Stimulated activated CD4-positive, alpha-beta T cell treated with anti-CD3 and anti-CD28 coated beads, Interleukin-1b, Interleukin-23, amount 100 ng/mL, for 4 hours (primary cell): ENCODE measurements at places on chromosomes 4 and X.

GRCh38 chr4:71860643-71861042 is 76.8 kb upstream of the GC start:
- DNase-seq: no peak

DNA sequence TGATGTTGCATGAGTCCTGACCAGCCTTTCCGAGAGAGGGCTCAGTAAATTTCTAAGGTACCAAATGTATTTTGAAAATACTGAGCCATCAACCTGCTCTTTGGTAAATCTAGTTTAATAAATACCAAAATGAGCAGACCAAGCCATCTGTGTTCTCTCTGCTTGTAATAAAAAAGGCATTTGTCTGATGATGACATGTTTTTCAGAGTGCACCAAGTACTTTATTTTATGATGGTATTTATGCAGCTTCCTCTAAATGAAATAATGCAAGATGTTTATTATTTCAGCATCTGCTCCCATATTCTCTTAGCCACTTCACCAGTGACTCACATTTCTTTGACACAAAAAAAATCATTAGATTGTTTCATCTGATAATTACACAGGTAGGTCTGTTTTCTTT is 700.5 kb downstream of the TRIML1 start:
- no peak for DNase-seq

- DNase-seq: no peak
These were observed 212.9 kb downstream of the PDHA2 start for GRCh38 chr4:96052827-96053226.

- no peak for DNase-seq
These were observed 486.2 kb downstream of the RPA4 start for GRCh38 chrX:97369947-97370346.

DNA sequence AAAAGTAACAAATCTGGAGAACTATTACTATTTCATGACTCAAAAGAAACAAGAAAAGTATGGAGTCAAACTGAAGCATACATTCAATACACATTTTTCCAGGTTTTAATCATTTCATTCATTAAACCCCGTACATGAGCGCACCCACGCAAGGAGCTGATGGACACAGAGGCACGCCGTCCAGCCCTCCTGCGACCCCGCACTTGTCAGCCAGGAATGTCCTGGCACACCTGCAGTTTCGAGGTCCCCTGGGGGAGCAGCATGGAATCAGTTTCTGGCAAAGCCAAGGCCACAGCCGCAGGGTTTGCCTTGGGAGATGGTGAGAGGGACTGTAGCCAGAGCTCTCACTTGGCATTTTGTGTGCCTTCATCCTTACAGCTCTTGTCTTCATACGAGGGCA is 12.8 kb upstream of the SLC2A9 start:
- no peak for DNase-seq

DNA sequence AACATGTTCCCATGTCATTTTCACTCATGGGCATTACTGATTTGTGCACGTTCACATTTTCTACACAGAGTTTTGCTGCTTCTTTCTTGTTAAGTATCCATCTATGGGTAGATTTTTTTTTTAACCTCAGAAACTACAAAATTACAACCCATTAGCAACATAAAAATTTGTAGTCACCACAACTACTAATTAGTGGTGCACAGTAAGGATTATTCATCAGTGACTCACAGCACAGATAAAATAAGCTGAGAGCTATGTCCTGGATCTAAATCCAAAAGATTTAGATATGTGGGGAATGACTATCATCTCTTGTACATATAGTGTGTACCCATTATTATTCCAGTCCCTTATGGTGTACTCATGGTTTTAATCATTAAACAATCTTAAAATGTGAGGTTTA is 19.7 kb upstream of the AMELX start:
- no peak for DNase-seq

GRCh38 chr4:3824521-3825270 is 58.5 kb downstream of the ADRA2C start:
- DNase-seq: no peak

- no peak for DNase-seq
These were observed 10.6 kb upstream of the RASGEF1B start for GRCh38 chr4:81482326-81482725.

DNA sequence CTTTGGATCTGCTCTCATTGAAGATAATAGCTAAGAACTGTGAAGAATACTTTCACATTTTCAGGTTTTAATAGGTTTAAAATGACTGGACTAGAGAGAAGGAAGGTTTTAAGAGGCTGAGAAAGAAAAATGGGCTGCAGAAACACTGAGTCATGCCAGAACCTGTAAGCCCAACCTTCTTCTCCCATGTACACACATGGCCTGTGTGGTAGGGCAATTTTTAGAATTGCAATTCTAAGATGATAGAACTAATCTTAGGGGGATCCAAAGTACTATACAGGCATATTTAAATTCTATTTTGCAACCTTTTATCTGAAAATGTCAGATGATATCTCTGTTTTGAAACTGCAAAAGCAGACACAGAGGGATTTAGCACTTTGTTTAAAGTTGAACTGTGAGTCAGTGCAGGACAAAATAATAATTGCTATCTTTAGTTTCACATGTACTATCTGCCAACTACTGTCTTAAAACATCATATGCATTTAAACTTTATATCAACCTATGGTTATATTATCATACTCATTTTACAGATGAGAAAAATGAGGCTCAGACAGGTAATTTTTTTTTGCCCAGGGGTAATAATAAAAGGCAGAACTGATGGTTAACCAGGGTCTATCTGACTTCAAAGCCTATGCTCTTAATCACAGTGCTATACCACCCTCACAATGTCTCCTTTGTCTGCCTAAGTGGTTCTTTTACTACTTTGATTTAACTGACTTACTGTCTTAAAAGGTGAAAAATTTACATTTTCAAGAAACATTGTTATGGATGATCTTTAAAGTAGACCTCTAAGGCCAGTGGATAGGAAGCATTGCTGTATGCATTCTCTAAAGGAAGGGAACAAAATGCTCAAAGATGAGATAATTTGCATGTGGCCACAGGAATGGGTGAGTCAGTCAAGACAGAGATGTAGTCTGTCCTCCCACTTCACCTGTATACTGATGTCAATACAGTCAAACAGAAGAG is 4.3 kb downstream of the TMPRSS11E start:
- no peak for DNase-seq

DNA sequence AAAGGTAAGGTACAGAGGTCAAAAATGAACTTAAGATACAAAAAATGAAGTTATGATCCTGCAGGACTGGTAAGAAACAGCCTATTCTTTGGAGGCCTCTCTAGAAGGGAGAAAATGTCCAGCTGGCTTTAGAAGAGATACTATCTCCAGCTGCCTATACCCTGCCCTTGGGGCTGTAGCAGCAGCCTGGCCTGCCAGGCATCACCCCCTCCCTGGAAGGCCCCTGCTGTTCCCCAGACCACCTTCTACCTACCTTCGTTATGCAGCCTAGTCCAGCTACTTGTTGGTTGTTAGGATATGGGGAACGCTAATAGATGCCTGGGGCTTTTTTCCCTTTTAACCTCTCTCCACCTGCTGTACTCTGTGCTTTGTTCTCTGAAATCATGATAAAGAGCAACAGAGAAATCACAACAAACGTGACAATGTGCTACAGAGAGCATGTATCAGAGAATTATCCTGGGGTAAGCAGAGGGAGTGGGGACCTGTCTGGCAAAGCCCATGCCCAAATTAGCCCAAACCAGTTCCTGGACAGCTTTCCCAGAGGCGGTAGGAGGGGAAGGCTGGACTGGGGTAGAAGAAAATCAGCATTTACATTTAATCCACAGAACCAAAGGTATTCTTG is 34.5 kb downstream of the FRMD7 start:
- DNase-seq: no peak

DNA sequence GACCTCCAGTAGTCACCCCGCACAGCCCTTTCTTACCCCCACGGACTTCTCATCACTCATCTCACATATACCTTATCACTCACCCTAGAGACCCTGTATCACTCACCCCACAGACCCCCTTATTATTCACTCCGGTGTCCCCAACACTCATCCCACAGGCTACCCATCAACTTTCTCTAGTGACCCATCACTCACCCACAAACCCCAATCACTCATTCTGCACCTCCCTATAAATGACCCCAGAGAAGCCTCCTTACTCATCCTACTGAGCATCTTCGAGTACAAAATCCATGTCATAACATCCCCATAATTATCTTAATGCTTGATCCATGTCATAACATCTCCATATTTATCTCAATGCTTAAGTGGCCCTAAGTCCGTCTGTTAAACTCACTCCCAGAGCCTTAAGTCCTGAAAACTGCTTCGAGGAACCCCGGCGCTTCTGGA is 934 bp downstream of the ZNF41 start:
- no peak for DNase-seq

DNA sequence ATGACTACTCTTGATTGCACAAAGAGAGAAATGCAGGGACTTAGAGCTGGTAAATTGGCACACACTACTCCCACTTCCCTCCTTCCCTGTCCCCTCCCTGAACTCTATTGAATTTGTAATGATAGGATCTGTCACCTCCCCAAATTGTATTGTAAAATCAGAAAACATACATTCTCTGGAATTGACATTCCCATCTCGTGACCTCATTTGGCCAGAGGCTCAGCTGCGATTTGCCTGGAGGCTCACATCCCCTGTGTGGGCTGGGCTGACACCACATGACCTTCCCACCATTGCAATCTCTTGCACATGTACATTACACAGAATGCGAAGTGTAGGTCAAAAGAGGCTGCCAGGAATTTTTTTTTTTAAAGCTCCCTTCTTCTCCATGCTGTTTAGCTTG is 172.1 kb downstream of the MID1IP1 start:
- DNase-seq: no peak

DNA sequence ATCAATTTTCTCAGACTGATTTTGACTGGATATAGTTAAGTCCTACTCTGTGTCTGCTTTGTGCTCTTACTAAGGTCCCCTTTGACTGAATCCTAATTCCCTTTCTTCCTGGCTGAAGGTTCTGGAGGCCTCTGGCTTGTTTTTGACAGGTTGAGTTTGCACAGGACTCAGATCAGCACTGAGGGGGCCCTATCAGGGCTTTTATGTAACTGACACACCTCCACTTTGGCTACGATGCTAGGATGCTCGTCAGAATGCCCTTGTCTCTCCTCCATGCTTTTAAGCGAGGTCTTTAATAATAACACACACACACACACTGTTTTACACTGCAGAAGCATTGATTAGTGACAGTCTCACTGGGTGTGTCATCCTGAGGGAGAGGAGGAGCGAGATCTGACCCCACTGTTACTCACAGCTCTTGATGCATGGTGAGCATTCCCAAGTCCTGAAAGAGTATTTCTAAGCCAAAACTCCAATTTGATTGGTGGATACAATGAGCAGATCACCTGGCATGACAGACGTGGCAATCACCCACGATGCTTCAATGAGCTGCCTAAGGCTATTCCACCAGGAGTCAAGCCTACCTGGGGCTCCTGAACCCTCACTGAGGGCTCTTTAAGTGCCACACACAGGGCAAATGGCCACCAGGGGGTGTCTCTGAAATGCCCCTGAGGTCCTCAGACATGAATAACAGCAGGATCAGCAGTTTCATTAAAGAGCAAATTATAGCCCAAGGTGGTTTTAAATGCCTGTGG is 130.4 kb upstream of the CPEB2 start:
- no peak for DNase-seq

GRCh38 chr4:1572521-1572920 is 111.6 kb downstream of the FAM53A start:
- no peak for DNase-seq

DNA sequence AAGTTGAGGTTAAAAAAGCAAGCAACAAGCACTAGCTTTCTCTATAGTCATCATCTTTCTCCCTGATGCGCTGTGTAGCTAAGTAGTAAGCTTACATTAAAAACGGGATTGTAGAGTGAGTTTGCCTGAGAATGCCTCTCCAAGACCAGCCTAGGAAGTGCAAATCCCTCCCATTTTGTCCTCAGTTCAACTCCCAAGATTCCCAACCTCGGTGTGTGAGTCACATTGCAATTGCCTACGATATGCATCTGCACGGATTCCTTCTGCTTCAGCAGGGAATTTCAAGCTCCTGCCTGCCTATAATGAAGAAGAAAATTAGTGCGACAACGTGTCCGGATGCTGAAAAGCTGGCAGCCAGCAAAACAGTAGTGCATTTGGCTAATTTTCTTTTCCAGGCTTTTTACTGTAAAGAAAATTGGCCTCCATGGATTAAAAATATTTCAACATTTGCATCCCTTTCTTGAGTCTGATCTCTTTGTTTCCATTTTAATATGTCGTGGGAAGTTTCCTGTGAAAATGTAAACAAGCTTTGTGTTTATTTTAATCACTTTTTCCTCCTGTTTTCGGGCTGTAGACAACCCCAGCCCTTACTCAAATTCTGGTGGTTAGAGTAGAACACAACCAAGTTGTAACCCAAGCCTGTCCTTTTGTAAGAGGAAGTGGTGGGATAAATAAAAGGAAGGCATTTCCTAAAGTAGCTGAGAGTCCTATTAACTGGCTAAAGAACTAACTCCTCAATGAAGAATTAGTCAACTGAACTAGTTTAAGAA is 58.4 kb upstream of the TET2 start:
- no peak for DNase-seq

GRCh38 chr4:186010821-186011220 is 58.1 kb upstream of the TLR3 start:
- DNase-seq: no peak

DNA sequence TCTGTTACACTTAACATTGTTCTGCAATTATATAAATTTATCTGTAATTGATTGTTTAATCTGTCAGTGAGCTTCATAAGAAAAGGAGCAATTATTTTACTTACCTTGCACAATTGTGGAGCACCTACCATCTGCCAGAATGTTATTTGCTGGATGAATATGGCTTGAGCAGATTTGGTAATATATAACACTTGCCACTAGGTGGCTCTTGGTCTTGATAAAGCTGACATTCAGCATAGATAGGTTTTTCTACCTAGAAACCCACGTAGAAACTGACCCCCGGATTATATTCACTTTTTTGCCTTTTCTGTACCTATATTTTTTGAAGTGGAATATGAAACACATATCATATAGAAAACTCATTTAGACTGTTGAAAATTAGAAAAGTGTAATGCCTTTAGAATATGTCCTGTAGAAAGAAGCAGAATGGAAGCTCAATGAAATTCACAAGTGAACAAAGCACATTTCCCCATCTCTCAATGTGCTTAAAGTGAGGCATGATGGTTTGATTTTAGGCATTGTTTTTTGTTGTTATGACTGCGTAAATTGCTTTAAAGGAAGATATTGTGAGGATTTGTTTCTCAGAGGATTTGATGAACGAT is 9.5 kb downstream of the RBPJ start:
- no peak for DNase-seq
